ENCODE measurements at places on chromosomes 16 and 17.

DNA sequence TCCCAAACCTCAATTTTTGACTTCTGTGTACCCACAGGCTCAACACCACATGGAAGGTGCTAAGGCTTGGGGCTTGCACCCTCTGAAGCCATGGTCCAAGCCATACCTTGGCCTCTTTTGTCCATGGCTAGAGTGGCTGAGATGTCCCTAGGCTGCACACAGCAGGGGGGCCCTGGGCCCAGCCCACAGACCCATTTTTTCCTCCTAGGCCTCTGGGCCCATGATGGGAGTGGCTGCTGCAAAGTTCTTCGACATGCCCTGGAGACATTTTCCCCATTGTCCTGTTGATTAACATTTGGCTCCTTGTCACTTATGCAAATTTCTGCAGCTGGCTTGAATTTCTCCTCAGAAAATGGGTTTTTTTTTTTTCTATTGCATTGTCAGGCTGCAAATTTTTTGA, 47.0 kb downstream of the TBC1D26 start:
- DNase-seq = no peak

DNA sequence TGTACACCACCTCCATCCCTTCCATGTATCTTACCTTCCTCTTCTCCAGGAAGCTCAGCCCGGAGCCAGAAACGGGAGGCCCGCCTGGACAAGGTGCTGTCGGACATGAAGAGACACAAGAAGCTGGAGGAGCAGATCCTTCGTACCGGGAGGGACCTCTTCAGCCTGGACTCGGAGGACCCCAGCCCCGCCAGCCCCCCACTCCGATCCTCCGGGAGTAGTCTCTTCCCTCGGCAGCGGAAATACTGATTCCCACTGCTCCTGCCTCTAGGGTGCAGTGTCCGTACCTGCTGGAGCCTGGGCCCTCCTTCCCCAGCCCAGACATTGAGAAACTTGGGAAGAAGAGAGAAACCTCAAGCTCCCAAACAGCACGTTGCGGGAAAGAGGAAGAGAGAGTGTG, 756 bp upstream of the MVP start:
- DNase-seq = no peak

GRCh38 chr16:21302454-21302853, 24.4 kb upstream of the CRYM start:
- DNase-seq = peak; percentile 12

- DNase-seq = no peak
Observed at GRCh38 chr17:21190078-21190477, 23.9 kb downstream of the TMEM11 start.

DNA sequence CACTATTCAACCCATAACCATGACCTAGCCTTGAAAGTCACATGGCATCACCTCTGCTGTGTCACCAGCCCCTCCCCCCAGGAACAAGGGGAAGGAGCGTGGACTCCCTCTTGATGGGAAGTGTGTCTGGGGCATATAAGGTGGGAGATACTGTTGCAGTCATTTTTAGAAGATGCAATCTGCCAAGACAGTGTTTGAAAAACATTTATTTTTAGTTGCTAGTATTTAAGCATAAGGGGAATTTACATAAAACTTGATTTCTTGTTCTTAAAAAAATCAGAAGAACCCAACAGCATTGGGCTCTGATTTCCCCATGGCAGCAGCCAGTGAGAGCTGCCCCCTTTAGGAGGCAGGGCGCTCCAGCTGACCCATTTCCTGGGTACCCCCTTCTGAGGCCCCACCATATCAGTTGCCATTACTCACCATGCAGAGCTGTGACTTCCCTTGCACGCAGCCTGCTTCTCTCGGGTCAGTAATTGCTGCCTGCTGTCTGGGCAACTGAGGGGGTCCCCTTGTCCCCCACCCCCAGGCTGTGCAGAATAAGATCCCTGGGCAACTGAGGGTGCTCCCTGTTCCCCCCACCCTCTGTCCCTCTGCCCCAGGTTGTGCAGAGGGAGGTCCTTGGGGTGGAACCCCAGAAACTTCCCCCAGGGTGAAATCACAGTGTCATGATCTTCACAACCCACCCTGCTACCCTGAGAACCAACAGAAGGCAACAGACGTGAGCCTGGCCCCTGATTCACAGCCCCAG, 11.8 kb upstream of the CDC42EP4 start:
- peak; percentile 62 for DNase-seq

GRCh38 chr16:17194190-17194780, 276.5 kb downstream of the XYLT1 start:
- peak; percentile 37 for DNase-seq
